Neural progenitor cell (in vitro differentiated cells): ENCODE measurements at places on chromosomes 7 and 10. TPM values are rescaled to one million over a fixed set of nuclear protein-coding genes. Genes with fewer than 3 reads are reported as not detected.

Gene MRLN
- not detected in 2 replicates for total RNA-seq

Gene TWIST1
- not detected in 2 replicates for total RNA-seq

Gene HKDC1
- 0.30 TPM in 1 of 2 replicates, not detected in the other for total RNA-seq

Gene CHAT
- total RNA-seq: not detected in 2 replicates

Gene FAM131B
- total RNA-seq: 20.1 and 46.5 TPM in 2 replicates

- H3K36me3 ChIP-seq: peaks cover 37% of the 10 kb centered on the region
- no peak overlapping the region for H3K4me3 ChIP-seq
- H3K27ac ChIP-seq: no peak overlapping the region
- H3K4me1 ChIP-seq: peaks cover 4% of the 10 kb centered on the region
These were observed 5.4 kb downstream of the IDI1 start for GRCh38 chr10:1043532-1043995.

- H3K27me3 ChIP-seq: peaks cover 16% of the 10 kb centered on the region
- peak overlapping the region; percentile 74 for H3K27ac ChIP-seq
- H3K4me3 ChIP-seq: peak overlapping the region; percentile 89
- H3K4me1 ChIP-seq: peaks cover 49% of the 10 kb centered on the region
- no peak for DNase-seq
- H3K36me3 ChIP-seq: no peaks in the 10 kb centered on the region
These were observed 553 bp upstream of the ADD3 start for GRCh38 chr10:110007161-110007700.

DNA sequence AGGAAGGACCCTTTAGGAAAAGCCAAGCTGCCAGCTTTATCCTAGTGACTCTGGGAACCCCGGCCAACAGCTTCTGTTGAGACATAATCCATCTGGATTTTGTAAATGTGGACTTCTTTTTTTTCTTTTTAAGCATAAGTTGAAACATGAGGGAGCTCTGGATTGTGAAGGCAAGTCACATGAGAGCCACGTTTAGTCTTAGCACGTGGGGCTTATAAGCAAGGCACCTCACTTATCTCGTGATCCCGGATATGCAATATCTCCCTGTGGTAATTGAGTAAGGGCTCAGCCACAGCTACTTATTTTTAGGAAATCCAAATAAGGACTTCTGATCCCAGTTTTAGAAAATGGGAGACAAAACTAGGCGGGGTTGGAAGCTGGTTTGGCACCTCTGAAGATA is 111.2 kb upstream of the PTN start:
- H3K4me1 ChIP-seq: peaks cover 10% of the 10 kb centered on the region
- no peaks in the 10 kb centered on the region for H3K27me3 ChIP-seq
- no peak overlapping the region for H3K4me3 ChIP-seq

- no peaks in the 10 kb centered on the region for H3K36me3 ChIP-seq
- no peak overlapping the region for H3K27ac ChIP-seq
- no peak for DNase-seq
- no peaks in the 10 kb centered on the region for H3K27me3 ChIP-seq
- H3K4me3 ChIP-seq: no peak overlapping the region
These were observed 291.4 kb downstream of the KLF6 start for GRCh38 chr10:3493621-3494020.

DNA sequence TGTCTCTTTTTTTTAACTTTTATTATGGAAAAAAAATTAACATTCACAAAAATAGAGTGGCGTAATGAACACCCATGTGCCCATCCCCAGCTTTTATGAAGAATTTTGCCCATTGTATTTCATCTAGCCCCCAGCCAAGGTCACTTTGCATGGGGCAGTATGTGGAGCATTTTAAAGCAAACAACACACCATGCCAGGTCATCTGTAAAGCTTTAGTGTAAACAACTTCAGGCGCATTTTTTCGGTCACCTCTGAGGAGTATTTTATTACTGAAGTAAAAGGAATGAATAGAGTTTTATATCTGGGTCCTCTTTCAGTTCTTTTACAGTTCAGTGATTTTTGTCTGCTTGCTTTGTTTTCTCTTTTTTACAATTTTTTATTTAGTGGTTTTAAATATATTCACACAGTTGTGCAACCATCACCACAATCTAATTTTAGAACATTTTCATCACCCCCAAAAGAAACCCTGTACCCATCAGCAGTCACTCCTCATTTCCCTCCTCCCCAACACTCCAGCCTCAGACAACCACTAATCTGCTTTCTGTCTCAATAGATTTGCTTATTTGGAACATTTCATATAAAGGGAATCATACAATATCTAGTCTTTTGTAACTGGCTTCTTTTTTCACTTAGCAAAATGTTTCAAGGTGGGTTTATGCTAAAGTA is 87.9 kb downstream of the SLC37A3 start:
- no peaks in the 10 kb centered on the region for H3K36me3 ChIP-seq
- no peaks in the 10 kb centered on the region for H3K4me1 ChIP-seq
- DNase-seq: no peak
- no peaks in the 10 kb centered on the region for H3K27me3 ChIP-seq
- H3K27ac ChIP-seq: no peak overlapping the region

DNA sequence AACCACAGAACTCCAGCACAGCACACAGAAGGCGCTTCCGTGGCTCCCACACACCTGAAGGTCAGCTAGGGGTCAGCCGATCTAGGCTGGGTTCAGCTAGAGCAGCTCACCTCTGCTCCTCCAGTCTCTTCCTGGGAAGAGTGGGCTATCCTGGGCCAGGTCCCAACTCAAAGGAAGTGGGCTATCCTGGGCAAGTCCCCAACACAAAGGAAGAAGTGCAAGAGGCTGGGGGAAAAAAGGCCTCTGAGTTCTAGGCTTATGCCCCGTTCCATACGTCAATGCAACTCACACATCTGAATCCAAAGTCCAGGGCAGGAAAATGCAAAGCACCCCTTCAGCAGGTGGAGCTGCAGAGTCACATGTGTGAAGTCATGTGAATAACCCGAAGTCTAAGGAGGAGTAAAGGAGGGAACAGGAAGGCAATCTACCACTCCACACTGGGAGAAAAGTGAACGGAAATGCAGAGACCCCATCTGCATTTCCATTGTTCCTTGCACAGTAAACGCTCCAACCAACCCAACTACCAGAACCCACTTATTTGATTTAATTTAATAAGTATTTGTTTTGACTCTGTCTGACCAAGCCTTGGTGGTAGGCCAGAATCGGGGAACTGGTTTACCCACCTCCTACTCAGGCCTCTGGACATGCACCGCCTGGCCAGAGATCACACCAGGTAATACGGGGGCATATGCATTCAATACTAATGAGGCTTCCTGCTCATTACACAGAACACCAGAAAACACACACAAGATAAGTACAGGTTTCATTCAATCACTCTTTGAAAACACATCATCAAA is 95.5 kb upstream of the RNF32 start:
- H3K27ac ChIP-seq: no peak overlapping the region
- H3K36me3 ChIP-seq: no peaks in the 10 kb centered on the region
- H3K4me3 ChIP-seq: no peak overlapping the region
- H3K27me3 ChIP-seq: no peaks in the 10 kb centered on the region
- peaks cover 9% of the 10 kb centered on the region for H3K4me1 ChIP-seq

GRCh38 chr7:134209322-134210015 is 82.3 kb downstream of the LRGUK start:
- no peaks in the 10 kb centered on the region for H3K36me3 ChIP-seq
- no peaks in the 10 kb centered on the region for H3K27me3 ChIP-seq

GRCh38 chr7:81608748-81609382 is 161.0 kb downstream of the HGF start:
- no peak for DNase-seq
- H3K36me3 ChIP-seq: no peaks in the 10 kb centered on the region
- H3K4me3 ChIP-seq: no peak overlapping the region

- no peak overlapping the region for H3K27ac ChIP-seq
- no peaks in the 10 kb centered on the region for H3K27me3 ChIP-seq
- peaks cover 5% of the 10 kb centered on the region for H3K4me1 ChIP-seq
- no peak for DNase-seq
- H3K36me3 ChIP-seq: no peaks in the 10 kb centered on the region
These were observed 81.4 kb upstream of the ADAM12 start for GRCh38 chr10:126469692-126470091.

GRCh38 chr7:27765841-27766240 is 25.9 kb downstream of the TAX1BP1 start:
- H3K36me3 ChIP-seq: peaks cover 14% of the 10 kb centered on the region
- no peak overlapping the region for H3K4me3 ChIP-seq
- no peak overlapping the region for H3K27ac ChIP-seq
- H3K27me3 ChIP-seq: no peaks in the 10 kb centered on the region
- H3K4me1 ChIP-seq: no peaks in the 10 kb centered on the region
- no peak for DNase-seq

DNA sequence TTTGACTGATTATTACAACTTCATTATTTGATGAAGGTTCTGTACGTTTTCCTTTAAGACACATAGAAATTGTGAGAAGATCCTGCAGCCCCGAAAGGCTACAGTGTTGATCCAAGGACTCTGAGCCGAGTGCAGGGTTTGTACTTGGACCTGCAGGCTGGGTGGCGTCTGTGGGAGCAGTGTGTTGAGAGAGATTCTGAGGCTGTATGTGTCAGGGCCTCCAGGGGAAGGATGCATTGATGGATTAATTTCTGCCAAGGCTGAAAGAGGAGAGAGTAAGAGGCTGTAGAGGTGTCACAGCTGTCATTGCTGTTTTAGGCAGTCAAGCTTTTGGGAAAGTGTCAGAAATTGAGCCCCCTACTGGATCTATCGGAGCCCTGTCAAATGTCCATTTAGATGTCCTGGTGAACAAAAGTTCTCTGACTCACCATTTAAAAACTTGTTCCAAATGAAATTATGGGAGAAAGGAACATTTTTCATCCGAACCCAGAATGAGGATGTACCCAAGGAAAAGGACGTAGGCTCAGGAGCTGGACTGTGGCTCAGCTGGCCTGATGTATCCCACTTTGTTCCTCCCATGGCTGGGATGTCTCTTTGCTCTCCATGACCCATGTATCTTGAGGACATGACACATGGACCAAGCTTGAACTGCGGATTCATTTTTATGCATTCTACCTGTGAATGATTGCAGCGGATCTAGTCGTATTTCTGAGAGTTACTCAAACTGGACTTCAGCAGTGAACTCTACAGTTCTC is 102.2 kb downstream of the TCF7L2 start:
- no peaks in the 10 kb centered on the region for H3K27me3 ChIP-seq
- no peaks in the 10 kb centered on the region for H3K36me3 ChIP-seq
- H3K27ac ChIP-seq: no peak overlapping the region
- peaks cover 77% of the 10 kb centered on the region for H3K4me1 ChIP-seq
- no peak overlapping the region for H3K4me3 ChIP-seq

DNA sequence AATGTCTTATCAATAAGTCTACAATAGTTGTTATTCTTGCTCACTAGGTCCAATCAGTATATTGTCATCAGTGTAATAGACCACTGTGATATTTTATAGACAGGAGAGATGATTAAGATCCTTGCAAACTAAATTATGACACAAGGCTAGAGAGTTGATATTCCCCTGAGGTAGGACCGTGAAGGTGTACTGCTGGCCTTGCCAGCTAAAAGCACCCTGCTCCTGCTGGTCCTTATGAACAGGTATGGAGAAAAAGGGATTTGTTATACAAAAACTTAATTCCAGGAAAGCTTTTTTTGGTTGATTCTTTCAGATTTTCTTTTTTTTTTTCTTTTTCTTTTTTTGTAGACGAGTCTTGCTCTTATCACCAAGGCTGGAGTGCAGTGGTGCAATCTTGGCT is 16.8 kb upstream of the TMEM213 start:
- no peak overlapping the region for H3K27ac ChIP-seq
- H3K36me3 ChIP-seq: no peaks in the 10 kb centered on the region
- H3K4me1 ChIP-seq: no peaks in the 10 kb centered on the region
- H3K27me3 ChIP-seq: no peaks in the 10 kb centered on the region
- no peak for DNase-seq

DNA sequence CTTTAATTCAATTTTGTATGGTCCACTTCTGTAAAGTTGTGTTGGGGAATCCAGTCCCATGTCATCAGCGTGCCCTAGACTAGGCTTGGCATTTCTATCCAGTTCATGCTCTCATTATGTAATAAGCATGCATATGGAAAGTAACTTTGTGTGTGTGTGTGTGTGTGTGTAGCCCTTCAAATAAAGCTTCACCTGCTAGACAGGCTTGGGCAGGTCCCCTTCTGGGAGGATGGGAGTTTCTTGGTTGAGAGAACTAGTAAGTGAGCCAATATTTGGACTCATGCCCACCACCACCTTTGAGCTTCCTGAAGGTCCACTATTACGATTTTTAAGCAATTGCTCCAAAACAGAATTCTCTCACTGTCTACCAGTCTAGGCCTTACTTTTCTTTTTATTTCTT is 6.9 kb downstream of the BZW2 start:
- H3K27me3 ChIP-seq: no peaks in the 10 kb centered on the region
- H3K4me3 ChIP-seq: no peak overlapping the region
- peaks cover 41% of the 10 kb centered on the region for H3K4me1 ChIP-seq
- DNase-seq: no peak
- no peak overlapping the region for H3K27ac ChIP-seq

- H3K27me3 ChIP-seq: no peaks in the 10 kb centered on the region
- no peak overlapping the region for H3K27ac ChIP-seq
- no peaks in the 10 kb centered on the region for H3K36me3 ChIP-seq
- no peak overlapping the region for H3K4me3 ChIP-seq
These were observed 150.1 kb downstream of the PLPP4 start for GRCh38 chr10:120607016-120607709.

DNA sequence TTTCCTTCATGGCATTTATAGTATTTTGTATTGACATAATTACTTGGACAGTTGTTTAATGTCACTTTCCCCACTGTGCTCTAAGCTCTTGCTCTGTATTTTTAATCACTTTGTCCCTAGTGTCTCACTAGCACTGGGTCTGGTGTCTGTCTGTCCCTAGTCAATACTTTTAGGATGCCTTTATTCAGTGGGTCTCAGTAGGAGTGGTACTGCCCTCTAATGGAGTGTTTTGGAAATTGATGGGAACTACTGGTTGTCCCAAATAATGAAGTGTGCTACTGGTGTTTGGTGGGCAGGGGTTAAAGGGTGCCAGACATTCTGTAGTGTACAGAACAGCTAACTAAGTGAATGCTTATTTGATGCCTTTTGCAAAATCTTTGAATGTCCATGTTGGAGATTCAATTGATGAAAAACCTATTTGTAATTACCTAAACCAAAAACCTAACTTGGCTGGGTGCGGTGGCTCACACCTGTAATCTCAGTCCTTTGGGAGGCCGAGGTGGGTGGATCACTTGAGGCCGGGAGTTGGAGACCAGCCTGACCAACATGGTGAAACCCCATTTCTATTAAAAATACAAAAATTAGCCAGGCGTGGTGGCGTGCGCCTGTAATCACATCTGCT is 33.3 kb downstream of the CDK14 start:
- no peak overlapping the region for H3K4me3 ChIP-seq
- no peaks in the 10 kb centered on the region for H3K27me3 ChIP-seq
- DNase-seq: peak; percentile 70
- H3K27ac ChIP-seq: no peak overlapping the region
- H3K36me3 ChIP-seq: no peaks in the 10 kb centered on the region
- peaks cover 26% of the 10 kb centered on the region for H3K4me1 ChIP-seq

DNA sequence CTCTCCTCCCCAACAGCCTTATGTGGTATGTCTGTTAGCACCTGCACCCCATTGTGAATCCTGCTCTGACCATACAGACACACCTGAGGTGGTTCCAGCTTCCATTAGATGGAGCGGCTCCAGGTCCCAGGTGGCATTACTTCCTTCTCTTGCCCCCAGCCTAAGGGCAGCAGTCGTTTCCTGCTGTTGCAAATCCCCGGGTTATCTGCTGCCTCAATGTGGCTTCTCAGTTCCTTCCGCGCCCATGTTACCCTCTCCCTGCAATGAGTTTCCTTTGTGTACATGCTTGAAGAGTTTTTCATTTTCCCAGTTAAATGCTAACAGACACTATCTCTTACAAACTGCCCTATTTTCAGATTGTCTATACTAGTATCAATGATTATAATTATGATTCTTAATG is 62.8 kb upstream of the PRKCQ start:
- H3K4me3 ChIP-seq: no peak overlapping the region
- no peaks in the 10 kb centered on the region for H3K27me3 ChIP-seq
- no peak overlapping the region for H3K27ac ChIP-seq
- no peaks in the 10 kb centered on the region for H3K4me1 ChIP-seq
- no peaks in the 10 kb centered on the region for H3K36me3 ChIP-seq
